NCI-H1417 (cell line): ENCODE measurements at places on chromosomes 6 and 20.

DNA sequence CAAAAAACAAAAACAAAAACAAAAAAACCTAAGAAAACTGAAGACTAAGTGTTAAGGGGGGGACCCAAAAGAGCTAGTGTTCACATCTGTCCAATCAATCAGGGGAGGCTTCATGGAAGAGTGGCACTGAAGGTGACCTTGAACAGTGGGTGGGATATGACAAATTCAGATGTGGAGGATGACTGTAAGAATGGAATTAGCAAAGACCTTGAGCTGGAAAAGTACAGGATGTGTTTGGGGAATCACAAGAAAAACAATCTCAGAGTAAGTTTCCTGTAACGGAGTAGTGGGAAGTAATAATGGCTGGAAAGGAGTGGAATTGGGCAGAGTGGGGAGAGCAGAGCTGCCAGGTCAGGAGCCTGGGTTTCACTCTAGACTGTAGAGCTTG is 2.9 kb upstream of the IER3 start:
- no peak for DNase-seq

GRCh38 chr20:37243937-37244571 is 17.6 kb downstream of the GHRH start:
- no peak for DNase-seq

DNA sequence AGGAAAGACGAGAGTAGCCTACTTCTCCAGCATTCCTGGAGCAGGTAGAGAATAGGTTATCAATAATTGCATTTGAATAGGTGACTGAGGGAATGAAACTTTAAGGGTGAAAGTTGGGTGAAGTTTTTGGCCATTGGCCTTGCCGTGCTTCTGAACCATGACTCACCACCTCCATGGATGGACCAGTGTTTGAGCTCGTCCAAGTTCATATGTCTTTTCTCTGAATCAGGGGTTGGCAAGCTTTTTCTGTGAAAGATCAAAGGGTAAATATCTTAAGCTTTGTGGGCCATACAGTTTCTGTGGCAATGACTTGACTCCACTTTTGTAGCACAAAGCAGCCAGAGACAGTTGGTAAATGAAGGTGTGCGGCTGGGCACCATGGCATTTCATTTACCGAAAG is 31.8 kb downstream of the SNRNP48 start:
- no peak for DNase-seq

DNA sequence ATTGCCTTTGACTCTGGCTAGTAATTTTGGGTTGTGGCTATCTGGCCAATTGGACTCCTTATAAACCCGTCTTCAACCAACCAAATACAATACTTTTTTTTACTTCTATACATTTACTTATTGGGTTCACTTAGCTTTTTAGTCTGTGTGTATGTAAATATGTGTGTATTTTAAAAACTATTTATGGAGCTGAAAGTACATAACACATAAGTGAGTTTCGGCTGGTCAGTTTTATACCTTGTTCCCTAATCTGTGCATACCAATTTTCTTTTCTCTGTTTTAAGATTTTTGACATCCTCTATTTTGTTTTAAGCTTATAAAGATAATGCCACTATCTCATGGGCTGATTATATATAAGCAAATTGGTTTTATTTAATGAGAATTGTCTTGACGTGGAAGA is 129.5 kb downstream of the LRRC1 start:
- no peak for DNase-seq

- DNase-seq, result no peak
Measured at GRCh38 chr6:137403855-137404254, 90.3 kb downstream of the OLIG3 start.

DNA sequence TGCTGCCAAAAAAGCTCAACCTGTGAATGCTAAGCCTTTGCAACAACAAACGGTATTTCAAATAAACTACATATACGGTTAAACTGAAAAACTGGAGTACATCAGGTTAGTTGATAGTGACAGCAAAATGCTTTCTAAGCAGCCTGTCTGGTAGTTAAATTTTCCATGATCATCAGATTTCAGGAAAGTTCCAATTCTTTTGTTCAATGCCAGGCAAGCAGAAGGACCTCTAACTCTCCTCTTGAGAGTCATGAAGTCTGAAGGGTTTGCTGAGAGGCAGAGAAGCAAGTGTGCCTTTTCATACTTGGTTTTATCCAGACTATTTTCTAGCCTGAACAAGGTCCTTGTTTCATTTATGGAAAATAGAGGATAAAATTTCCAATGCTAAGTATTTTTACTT is 4.5 kb downstream of the FLRT3 start:
- DNase-seq, result no peak

GRCh38 chr6:78797270-78797669 is 70.1 kb upstream of the IRAK1BP1 start:
- no peak for DNase-seq

GRCh38 chr6:43544461-43544860 is 27.6 kb downstream of the POLR1C start:
- DNase-seq, result no peak

DNA sequence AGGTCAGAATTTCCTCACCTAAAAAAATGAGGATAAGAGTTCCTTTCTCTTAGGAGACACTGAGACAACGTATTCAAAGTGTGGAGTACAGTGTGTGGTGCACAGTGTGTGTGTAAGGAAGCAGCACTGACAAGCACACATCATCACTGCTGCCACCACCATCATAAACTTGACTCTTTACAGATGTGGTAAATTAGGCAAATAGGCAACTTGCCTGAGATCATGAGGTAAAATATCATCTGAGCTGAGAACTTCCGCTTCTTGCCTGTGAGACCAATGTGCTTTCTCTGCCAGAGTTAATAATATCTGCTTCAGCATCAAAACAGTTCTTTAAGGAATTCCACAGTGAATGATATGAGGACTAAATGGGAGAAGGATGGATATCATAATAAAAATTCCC is 52.7 kb downstream of the LYRM4 start:
- no peak for DNase-seq

DNA sequence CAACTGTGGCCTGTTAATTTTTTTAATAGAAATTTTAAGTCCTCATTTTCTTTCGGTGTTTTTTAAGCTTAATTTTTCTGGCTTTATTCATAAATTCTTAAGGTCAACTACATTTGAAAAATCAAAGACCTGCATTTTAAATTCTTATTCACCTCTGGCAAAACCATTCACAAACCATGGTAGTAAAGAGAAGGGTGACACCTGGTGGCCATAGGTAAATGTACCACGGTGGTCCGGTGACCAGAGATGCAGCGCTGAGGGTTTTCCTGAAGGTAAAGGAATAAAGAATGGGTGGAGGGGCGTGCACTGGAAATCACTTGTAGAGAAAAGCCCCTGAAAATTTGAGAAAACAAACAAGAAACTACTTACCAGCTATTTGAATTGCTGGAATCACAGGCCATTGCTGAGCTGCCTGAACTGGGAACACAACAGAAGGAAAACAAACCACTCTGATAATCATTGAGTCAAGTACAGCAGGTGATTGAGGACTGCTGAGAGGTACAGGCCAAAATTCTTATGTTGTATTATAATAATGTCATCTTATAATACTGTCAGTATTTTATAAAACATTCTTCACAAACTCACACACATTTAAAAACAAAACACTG is 10.1 kb downstream of the HFE start:
- DNase-seq, result peak; percentile 80

GRCh38 chr6:15464211-15464725 is 198.6 kb downstream of the DTNBP1 start:
- DNase-seq, result peak; percentile 4

GRCh38 chr6:87641065-87641692 is 51.2 kb downstream of the ORC3 start:
- no peak for DNase-seq

DNA sequence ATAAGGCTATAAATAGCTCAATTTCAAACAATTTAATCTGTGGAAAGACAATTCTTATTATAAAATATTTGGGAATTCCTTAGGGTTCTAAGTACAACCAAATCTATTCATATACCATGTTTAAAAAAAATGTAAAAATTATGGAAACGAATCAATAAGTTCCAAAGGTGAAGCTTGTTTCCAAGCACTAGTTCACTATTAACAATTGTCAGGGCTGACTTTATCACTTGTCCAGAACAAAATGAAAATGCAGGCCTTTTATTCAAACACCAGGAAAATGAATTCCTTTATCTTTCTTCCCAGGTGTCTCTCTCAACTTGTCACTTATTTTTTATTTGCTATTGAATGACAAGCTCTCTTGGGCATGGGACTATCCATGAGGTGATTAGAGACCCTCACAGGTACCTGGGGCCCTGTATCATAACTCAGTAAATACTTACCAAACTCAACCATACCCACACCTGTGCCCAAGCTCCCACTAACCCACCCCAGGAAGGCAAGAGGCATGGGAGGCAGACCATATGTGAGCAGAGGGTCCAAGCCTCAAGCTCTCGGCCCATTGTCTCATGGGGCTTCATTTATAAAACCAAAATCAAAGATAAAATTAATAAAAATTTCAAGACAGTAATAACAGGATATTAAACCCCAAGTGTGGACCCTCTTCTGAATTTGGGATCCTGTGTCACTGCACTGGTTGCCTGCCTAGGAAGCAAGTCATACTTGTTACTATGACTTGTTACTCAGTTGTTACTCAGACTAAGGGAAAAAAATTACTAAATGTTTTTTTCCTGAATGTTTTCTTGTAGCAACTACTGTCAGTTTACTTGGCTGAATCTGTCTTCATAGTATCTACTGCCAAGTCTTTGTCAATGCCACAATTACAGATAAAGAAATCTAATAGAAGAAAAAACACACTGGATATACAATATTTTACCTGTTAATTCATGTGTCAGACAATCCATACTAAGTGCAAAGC is 54.7 kb downstream of the PTPRK start:
- DNase-seq, result no peak

- DNase-seq, result no peak
Measured at GRCh38 chr20:2640899-2641298, 11.5 kb upstream of the NOP56 start.

GRCh38 chr6:87799651-87800050 is 97.6 kb upstream of the AKIRIN2 start:
- no peak for DNase-seq

- DNase-seq, result no peak
Measured at GRCh38 chr6:68333442-68333841, 301.6 kb upstream of the ADGRB3 start.

DNA sequence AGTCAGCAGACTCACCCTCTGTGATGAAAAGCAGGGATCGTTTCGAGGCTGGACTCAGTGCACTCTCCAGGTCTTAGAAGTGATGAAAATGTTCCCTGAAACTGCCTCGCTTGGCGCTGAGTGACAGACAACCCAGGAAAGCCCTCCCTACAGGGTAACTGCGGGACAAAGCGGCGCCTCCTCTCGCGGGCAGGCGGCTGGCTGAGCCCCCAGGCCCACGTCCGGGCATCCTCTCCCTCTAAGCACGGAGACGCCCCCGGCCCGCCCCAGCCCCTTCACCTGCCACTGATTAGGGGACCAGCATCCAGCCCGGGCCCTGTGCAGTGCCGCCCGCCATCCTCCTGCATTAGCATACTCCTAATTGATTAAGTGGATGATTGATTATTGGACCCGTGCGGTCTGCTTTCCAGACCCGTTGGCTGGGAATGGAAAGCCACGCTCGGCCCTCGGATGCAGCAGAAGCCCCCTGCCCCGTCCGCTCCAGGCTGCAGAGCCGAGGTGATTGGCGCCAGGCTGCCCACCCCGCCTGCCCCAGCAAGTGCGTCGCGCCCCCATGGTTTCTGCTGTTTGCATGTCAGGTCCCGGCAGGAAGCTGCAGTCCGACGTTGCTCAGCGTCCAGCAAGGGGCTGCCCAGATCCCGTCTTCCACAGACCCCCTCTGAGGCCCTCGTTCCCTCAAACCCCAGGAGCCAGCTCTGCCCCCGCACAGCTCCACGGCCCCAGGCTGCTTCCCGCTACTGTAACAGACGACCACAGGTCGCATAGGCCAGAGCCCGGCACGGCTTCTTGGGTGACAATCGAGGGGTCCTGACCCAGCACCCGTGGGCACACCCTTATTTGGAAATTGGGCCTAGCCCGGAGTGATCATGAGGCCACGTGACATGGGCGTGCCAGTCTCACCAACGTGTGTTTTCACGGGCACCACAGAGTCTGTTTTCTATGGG is 131.6 kb downstream of the DLL1 start:
- DNase-seq, result no peak

GRCh38 chr20:8226106-8226505 is 94.0 kb downstream of the PLCB1 start:
- DNase-seq, result no peak

DNA sequence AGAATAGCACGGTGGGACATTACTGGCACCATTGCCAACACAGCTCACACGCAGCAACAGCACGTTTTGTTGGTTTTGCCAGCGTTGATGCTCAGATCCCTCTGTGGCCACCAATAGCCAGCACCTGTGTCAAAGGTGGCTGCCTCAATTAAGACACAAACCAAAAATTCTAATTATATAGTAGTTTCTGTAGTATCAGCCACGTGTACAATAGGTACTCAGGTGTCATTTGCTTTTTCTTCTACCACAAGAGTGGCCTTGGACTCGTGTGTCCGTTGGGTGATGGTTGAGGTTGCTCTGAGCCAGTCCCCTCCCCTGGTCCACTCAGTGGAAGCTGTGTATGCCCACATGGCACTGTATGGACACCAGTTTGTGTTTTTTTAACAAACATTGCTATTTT is 105.1 kb downstream of the CARMIL1 start:
- DNase-seq, result no peak

DNA sequence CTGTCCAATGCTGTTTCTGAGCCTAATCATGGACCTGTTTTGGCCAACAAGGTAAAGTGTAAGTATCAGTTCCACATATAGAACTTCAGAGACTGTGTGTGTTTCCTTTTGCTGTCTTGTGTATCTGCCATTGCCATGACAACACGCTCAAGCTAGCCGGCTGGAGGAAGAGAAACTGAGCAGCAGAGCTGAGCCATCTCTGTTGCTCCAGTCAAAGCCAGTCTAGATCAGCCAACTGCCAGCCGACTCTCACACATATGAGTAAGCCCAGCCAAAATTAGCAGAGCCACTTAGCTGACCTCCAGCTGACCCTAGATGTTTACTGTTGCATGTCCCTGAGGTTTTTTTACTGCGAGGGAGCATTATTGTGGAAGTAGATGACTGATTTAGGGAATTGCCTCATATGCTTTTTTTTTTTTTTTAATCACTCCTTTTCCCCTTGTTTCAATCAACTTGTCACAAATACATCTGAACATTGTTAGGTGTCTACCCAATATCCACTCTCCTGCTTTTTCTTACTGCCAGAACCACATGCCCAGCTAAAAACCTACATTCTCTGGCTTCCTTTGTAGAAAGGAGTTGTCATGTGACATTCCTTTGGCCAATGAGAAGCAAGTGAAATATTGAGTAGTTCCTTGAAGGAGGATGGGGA is 304.3 kb upstream of the SUPT3H start:
- no peak for DNase-seq
